ENCODE measurements at places on chromosomes 1 and 21. TPM values are rescaled to one million over a fixed set of nuclear protein-coding genes. Genes with fewer than 3 reads are reported as not detected.

Gene CD164L2
- total RNA-seq: not detected

Gene SMIM34
- total RNA-seq: not detected

Gene OR2G2
- total RNA-seq: not detected

Gene LINGO4
- total RNA-seq: not detected

Gene RIIAD1
- not detected for total RNA-seq

Gene C1QC
- total RNA-seq: not detected

Gene RALGPS2
- 33.1 TPM for total RNA-seq

Gene C2CD2
- 22.2 TPM for total RNA-seq

Gene SPRR5
- total RNA-seq: not detected

Gene RPF1
- 46.8 TPM for total RNA-seq

- DNase-seq: no peak
These were observed 325.8 kb upstream of the NR5A2 start for GRCh38 chr1:199701726-199702125.

DNA sequence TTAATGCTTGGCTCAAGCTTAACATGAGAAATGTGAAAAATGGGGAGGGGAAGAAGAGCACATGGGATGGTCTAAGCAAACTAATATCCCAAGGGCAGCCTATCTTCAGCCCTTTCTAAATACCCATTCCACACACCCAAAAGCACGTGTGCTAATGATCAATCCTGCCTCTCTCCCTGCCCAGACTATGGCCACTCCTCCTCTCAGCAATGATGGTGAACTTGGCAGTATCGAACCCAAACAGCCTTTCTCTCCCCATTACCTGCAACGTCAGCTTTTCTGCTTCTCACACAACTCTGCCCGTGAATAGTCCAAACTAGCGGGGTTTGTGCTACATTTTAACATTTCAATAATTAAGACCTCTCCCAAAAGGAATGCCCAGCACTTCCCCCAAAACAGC lies 41.6 kb downstream of the SSBP3 start:
- DNase-seq: no peak

DNA sequence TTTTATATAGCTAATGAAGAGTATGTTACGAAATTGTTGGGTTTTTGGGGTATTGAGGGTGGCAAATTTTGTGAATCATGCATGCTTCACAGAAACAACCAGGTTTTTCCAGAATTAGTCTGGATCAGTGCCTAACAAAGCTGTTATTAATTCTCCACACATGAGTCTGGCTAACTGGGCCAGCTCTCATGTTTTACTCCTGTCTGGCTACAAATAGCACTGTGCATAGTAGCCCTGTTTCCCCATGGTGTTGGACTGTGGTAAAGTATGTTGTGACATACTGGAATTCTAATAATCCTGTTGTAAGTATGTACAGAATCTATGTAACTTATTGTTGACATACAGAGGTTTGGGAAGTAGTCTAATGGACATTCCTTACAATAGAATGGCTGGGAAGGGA lies 35.8 kb downstream of the S100B start:
- peak; percentile 4 for DNase-seq

GRCh38 chr21:19275065-19275464 lies 871.5 kb upstream of the TMPRSS15 start:
- DNase-seq: no peak

- DNase-seq: no peak
These were observed 750 bp upstream of the PTGFRN start for GRCh38 chr1:116908820-116909511.

DNA sequence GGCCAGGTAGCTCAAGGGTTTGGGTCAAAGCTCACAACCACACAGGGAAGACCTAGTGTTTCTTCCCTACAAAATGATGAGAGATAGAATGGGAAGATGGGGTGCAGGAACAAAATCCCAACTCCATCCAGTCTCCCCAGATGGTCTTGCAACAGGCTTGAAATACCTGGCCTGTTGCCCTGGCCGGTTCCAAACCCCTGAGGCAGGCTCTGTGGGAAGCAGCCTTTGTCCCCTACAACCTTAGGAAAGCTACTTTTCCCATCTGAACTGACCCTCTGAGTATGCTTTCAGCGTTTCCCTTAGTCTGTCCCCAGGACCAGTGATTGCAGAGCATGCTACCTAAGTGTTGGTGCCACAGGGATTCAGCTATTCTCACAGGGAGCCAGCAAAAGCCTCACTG lies 104.0 kb downstream of the GDAP2 start:
- no peak for DNase-seq

DNA sequence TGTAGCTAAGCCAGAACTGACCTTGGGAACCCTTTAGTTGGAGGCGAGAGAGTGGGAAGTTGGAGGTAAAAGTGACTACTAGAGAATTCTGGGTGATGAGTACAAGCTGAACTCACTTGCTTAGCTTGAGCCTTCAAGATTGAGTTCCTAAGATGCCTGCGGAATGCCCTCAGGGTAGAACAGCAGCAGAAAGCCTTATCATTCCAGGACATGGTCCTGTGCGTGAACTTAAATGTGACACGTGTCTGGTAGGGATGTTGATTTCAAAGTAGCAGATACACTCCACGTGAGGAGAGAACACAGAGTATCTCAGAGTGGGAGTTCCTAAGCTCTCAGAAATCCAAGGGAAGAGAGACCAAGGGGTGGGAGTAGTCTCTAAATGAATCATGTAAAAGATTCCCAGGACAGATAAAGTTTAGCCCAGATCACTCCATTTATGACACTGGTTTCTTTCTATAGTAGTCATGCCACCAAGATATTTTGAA lies 60.1 kb downstream of the KCNK1 start:
- no peak for DNase-seq

GRCh38 chr1:22225858-22226589 lies 83.1 kb upstream of the WNT4 start:
- DNase-seq: no peak

- DNase-seq: no peak
These were observed 254.6 kb downstream of the COL11A1 start for GRCh38 chr1:102853701-102854187.

DNA sequence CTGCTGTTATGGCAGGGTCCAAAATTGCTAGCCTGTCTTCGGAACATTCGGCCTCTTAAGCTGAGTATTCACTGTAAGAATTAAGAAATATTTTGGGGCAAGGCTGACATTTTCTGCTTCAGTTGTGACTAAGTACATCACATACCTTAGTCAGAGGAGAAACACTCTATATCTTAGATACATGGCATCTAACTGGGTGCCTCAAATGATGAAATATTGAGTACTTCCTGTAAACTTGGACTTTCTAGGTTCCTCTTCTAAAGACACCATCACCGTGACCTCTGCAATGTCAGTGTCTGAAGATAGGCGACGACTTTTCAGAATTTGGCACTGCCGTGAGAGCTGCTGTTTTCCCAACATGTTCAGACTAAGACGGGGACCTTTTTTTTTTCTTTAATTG lies 65.6 kb downstream of the PCBP3 start:
- no peak for DNase-seq

- DNase-seq: no peak
These were observed 7.0 kb downstream of the COLGALT2 start for GRCh38 chr1:184030433-184031091.

GRCh38 chr1:56413671-56414199 lies 165.6 kb downstream of the PLPP3 start:
- peak; percentile 25 for DNase-seq

DNA sequence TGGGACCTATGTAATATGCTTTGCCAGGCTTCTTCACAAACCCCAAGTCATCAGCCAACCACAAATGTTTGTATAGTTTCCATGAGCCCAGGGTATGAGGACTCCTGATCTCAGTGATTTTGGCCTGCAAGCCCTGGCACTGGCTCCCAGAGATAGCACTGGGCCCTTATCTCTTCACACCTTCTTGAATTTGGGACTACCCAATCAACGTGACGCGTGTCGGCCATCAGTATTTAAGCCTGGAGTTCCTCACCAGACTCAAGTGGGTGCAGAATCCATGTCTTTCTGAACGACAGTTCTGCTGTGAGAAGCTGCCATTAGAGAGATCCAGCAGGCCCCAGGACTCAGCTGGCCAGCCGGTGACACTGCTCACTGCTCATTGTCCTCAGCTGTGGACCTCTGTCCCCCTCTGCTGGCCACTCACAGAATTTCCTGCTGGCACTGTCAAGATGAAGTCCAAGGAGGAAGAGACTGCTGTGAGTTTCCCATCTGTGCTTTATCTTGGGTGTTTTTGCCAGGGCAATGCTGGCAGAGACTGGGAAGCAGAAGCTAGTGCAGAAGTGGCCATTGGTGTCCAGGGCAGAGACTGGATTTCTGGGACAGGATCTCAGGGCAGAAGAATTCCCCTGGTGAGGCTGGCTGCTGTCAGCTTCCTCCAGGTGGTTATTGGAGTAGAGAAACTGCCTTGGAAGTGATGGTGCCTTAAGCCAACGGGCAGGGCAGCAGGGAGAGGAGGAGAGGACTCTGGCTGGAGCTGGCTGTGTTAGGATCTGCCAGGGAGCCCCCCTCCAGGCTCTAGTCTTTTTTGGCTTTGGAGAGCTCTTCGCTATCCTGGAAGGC lies 28.4 kb downstream of the TMCC2 start:
- peak; percentile 76 for DNase-seq

All from LHCN-M2 (cell line).